ENCODE measurements at places on chromosomes 3 and 15. TPM values are rescaled to one million over a fixed set of nuclear protein-coding genes. Genes with fewer than 3 reads are reported as not detected.

MTFMT gene
- 9.1 TPM for total RNA-seq

ROPN1 gene
- total RNA-seq: not detected

RAB5A gene
- total RNA-seq: 112 TPM

GOLGA6C gene
- total RNA-seq: not detected

PCSK6 gene
- 27.8 TPM for total RNA-seq

HIGD2B gene
- total RNA-seq: not detected

OR5K3 gene
- total RNA-seq: not detected

P2RY14 gene
- 0.90 TPM for total RNA-seq

TLR9 gene
- 0.42 TPM for total RNA-seq

IL17RE gene
- 10.1 TPM for total RNA-seq

CMSS1 gene
- total RNA-seq: 18.9 TPM

GP9 gene
- total RNA-seq: 3.8 TPM

TF gene
- 0.65 TPM for total RNA-seq

C15orf62 gene
- total RNA-seq: 1.2 TPM

SCN11A gene
- total RNA-seq: 0.05 TPM

HRG gene
- not detected for total RNA-seq

PLA1A gene
- total RNA-seq: 0.45 TPM

SERP1 gene
- total RNA-seq: 106 TPM

NDN gene
- not detected for total RNA-seq

ARHGAP31 gene
- total RNA-seq: 11.4 TPM

ADAMTS7 gene
- not detected for total RNA-seq

A4GNT gene
- not detected for total RNA-seq

TRH gene
- total RNA-seq: not detected

AADACL2 gene
- total RNA-seq: not detected

COPS2 gene
- 95.8 TPM for total RNA-seq

PLA2G4B gene
- total RNA-seq: 34.8 TPM

C3orf49 gene
- not detected for total RNA-seq

SAXO2 gene
- not detected for total RNA-seq

NTRK3 gene
- total RNA-seq: not detected

ANP32A gene
- 78.7 TPM for total RNA-seq

ACTC1 gene
- not detected for total RNA-seq

STRC gene
- total RNA-seq: 1.8 TPM

FBXL22 gene
- total RNA-seq: 0.81 TPM

DLEC1 gene
- 8.6 TPM for total RNA-seq

GOLGA6L26 gene
- total RNA-seq: not detected

CYP11A1 gene
- not detected for total RNA-seq

ZWILCH gene
- total RNA-seq: 5.6 TPM

TEX55 gene
- total RNA-seq: not detected

IMPG2 gene
- 0.45 TPM for total RNA-seq

BLM gene
- total RNA-seq: 7.8 TPM

LEO1 gene
- total RNA-seq: 9.4 TPM

GPR87 gene
- not detected for total RNA-seq

DNAH12 gene
- total RNA-seq: 0.23 TPM

SLC28A2 gene
- not detected for total RNA-seq

ACKR2 gene
- total RNA-seq: 0.10 TPM

SERPINI2 gene
- total RNA-seq: not detected

FOXB1 gene
- 0.21 TPM for total RNA-seq

All from T-helper 17 cell (primary cell).